ENCODE measurements at places on chromosomes 11 and 22.

GRCh38 chr22:19962909-19963806 lies 21.5 kb upstream of the TXNRD2 start:
- DNase-seq: no peak

DNA sequence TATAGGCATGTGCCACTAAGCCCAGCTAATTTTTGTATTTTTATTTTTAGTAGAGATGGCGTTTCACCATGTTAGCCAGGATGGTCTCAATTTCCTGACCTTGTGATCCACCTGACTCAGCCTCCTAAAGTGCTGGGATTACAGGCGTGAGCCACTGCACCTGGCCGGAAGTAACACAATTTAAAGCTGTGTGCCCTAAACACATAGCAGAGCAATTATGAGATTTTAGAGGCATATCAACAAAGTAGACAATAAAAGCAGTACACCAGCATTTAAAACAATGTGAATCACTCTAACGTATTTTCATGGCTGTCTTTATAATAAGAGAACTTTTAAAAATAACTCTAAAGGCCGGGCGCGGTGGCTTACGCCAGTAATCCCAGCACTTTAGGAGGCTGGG lies 42.4 kb downstream of the PRR14L start:
- no peak for DNase-seq

GRCh38 chr22:44483878-44484277 lies 14.2 kb downstream of the RTL6 start:
- no peak for DNase-seq

DNA sequence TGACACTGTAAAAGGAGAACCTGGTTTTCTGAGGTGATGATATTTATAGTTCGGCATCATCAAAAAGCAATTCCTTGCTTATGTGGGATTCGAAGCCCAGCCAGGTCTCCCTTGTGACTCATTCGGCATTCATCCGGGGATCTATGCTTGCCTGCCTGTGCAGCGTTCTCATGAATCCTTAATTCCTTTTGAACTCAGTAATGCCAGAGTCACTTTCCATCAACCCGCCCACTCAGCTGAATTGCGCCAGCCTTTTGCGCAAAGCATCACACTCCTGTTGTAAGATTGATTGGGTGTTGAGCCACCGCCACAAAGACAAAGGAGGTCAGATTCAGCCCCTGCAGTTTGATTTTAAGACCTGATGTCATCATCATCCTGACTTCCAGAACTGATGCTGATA lies 128.6 kb downstream of the SLC17A6 start:
- DNase-seq: no peak

All from GM13976 (cell line).